ENCODE measurements at places on chromosomes 7 and 10. TPM values are rescaled to one million over a fixed set of nuclear protein-coding genes. Genes with fewer than 3 reads are reported as not detected.

DNA sequence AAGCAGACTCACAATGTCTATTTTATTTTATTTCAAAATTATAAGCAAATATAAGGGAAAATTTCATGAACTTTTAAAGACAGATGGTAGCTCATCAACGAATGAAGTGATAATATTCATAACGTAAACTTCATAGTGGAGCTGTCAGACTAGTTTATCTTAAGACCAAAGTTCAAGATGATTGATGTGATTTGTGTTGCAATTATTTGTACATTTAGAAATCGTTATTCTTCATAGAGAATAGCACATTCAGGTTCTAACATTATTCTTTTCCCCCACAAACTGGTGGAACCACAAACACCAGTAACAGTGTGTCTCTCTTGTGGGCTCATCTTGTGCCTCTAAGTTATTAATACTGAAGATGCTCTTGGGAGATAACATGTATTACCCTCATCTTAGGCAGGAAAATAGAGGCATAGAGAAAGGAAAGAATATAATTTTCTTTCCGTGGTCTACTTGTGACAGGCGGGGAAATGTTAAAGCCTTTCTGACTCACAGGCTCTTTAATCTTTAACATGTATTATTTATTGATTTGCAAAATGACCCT is 37.0 kb downstream of the CCSER2 start:
- no peak for DNase-seq

DNA sequence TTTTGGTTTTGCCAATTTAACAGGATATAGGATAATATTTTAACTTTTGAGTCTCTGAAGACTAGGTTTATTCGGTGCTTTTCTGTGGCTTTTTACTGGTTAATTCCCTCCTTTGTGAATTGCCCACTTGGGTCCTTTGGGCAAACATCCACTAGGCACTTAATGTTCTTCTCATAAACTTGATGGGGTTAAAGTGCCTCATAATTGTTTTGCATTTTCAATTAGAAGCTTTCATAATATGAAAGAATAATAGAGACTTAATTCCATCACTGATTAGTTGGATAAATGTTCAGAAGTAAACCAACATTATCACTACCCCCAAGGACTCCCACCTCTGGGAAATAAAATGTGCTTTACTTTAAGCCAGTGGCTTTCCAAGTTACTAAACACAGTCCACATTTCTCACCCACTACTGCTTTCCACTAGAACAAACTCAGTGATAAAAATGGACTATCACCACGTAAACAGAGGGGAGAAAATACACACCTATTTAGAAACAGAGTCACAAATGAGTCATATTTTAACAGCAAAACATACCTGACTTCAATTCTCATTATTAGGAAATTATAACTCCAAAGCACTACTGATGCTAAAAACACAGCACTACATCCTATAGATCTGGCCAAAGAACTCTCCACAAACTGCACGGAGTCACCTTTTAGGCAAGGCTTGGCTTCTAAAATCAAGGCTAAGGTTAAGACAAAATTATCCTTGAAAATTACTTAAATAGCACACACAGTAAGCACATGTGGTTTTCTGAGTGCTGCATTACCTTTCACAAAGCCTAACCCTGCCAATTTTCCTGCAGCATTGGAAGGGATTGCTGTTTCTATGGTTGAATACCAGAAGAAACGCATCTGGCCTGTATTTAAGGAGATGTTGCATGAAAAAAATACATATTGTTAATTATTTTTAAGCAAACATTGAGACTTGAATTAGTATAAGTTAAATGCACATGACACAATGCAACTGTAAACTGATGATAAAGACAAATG is 41.2 kb downstream of the PARD3 start:
- no peak for DNase-seq

DNA sequence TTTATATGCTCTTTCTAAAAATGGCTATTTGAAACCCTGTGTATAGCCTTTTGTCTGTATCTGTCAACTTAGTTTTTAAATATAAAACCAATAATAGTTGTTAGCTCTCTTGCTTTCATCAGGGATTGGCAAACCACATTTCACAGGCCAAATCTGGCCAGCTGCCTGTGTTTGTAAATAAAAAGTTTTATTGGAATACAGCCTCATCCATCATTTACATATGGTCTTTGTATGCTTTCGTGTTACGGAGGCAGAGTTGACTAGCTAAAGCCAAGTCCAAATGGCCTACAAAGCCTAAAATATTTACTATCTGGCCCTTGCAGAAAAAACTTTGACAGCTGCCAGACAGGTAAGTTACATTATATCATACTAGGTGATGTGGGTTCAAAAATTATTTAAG is 235.0 kb downstream of the BICC1 start:
- DNase-seq = no peak

DNA sequence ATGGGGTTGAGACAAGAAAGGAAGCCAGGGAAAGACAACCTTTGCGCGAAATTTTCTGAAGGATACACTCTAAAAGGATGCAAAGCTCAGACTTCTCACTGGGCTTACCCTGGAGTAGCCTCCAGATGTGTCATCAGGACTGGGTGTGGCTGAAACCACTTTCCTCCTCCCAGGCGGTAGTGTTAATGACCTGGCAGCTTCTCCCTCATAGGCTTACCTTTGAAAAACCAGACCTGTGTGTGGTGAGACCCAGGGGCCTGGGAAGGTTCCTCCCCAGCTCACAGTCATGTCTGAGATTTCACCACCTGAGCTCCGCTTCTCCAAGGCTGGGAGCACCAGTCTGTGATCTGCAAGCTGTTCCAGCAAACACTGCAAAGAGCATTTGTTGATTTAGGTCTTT is 93.7 kb downstream of the EPC1 start:
- no peak for DNase-seq

GRCh38 chr7:18292584-18292983 is 203.0 kb upstream of the HDAC9 start:
- no peak for DNase-seq

DNA sequence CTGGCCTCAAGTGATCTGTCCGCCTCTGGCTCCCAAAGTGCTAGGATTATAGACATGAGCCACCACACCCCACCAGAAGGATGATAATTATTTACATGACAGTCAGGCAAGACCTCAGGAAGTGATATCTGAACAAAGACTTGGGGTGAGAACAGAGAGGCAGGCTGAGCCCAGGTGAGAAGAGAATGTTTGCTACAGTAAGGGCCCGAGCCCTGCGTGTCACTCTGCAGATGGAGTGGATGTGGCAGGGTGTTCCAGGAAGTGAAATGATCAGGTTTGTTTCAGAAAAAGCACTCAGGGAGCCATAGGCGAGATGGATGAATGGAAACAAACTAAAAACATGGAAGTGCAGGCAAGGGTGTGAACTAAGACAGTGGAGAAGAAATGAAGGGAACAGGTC is 22.2 kb downstream of the SFMBT2 start:
- DNase-seq = no peak

DNA sequence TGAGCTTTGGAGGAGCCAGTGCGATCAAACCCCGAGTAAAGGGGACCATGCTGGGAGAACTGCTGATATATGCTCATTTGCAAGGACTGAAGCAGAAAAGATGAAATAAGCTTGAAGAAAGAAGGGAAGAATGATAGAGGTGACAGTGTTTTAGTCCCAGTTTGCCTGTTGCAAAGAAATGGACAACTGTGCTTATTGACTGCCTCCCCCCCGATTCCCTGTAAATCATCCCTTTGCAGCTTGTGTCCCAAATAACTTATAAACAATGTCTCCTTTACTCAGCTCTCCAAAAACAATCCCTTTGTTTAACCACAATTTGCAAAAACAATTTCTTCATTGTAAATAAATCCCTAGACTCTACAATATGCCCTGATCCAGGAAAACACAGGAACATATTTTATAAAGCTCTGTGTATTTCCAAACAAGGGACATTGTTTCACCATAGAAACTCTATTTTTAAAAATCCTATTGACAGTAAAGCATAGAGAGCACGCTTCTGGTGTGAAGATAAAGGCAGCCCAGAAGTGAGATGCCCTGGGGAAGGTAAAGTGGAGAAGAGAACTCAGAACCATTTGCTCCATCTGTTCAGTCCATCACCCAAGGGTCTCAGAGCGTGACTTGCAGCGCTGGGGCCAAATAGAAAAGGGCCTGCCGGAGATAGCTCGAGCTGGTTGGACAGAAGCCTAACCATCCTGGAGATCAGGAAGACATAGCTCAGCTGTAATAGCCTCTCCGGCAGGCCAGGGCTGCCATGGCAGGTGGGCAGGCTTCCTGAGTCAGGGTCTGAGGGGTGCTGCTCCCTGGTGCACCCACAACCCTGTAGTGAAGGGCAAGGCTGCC is 280.5 kb downstream of the WDR11 start:
- no peak for DNase-seq

DNA sequence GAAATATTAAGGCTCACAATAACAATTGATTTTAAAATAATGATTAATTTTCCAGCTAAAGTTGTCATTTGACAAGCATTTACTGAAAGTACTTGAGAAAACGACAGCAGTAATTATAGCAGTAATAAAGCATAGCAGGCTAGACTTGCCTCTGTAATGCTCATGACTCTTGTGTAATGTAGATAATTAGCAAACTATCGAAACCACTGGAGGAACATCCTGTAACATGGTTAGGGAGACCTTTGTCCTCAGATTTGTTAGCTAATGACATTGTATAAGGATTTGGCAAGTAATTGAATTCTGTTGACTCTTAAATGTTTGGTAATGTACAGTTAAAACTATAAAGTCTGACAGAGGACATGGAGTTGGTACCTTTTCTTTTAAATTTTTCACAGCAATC is 24.8 kb downstream of the ARL4A start:
- no peak for DNase-seq

DNA sequence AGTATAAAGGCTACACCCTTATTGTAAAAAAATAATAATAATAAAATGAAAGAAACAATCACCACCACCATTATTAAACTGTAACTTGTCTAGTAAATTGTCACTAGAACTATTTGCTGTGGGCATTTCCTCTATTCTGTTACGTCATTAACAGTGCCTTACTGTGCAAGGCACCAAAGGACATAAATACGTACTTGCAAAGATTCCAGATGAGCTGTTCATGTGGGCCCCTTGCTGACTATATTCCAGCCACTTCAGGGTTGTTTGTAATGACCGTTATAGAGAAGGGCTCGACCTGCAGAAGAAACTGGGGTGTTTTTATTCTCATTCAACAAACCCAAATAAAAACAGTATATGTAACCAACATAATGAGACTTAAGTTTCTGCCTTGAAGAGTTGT is 60.4 kb downstream of the KLRG2 start:
- no peak for DNase-seq

DNA sequence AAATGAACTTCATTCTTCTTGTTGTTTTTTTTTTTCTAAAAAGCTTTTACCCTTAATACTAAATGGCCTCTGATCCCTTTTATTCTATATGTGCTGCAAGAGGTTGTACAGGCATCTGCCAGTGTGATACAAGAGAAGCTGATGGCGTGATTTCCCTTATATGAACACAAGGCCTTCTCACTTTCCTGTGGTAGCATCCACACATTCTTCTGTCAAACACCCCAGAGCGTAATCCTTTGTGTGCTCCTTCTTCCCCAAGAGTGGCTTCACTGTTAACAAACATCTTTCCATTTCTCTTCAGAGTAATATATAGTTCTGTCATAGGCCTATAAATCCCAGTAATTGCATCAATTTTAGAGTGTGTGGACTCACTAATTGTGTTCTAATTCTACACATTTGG is 86.3 kb upstream of the CAPZA2 start:
- no peak for DNase-seq

DNA sequence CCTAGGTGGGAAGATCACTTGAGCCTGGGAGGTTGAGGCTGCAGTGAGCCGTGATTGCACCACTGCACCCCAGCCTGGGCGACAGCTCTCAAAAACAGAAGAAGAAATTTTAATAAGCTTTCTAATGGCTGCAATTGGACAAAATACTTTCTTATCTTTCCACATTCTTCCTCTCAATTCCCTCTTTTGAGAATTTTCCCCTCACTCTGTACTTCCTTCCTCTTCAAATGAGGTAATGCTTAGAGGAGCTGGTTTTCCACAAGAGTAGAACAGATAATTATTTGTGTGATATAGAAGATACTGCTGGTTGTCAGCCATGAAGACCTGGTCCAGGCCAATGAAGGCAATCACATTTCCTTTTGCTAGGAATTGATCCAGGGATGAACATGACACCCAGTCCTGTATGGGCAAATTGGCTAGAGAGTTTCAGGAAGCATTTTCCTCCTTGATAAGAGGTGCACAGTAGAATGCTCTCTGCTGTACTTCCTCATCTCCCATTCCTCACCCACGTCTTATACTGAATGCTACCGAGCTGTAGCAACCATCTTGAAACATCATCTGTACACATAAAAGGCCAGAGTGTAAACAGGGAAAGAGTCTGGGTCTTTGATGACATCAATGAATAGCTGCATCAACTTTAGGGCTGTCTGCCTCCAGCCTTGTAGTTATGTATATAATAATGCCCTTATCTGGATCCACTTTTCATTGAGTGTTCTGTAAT is 103.9 kb downstream of the CDK6 start:
- no peak for DNase-seq

DNA sequence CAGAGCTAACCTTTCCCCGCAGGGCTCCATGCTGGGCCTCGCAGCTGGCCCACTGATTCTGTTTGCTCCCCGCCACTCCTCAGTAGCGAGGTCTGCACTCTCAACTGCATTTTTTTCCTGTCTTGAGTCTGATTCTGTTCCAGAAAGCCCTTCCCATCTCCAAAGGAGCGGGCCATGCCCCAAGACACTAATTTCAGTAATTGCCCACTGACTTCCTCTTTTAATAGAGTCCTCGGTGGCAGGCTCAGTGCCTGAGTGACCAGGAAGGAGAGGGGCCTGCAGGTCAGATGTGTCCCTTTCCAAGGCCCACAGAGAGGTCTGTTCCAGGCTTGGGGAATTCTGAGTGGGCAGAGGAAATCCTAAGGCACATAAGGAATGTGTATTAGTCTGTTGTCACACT is 77.4 kb downstream of the ADCY1 start:
- DNase-seq = no peak

- DNase-seq = no peak
These were observed 18.3 kb downstream of the CLCN1 start for GRCh38 chr7:143334244-143334643.

DNA sequence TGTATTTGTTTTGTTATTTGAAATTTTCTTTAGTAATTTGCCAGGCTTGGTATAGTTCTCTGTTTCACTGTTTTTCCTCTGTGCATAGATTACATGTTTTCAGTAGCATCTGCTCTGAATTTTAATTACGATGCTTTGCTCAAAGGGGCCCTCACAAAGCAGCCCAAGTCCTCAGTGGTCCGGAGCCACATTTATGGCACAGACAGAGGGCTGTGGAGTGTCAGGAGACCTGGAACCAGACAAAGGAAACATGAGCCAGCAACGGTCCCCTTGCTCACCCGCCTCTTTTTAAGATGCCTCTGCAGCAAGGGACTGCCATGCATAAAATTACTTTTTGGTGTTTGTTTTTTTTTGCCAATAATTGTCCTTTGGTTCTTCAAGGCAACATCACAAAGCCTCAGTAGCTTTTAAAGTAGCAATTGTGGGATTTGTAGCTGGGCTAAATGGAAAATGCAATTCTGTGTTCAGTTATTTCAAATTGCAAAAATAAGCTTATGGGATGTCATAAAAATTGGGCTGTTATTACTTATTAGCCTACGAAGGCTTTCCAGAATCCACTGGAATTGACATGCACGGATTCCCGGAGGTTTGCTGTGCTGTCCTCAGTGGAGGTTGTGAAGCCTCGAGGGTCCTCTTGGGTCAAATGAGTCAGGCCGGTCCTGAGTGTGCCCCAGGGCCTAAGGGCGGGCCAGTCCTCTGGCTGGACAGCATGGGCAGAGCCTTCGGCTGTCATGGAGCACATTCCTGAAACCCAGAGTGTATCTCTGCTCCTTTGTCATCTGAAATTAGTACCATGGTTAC is 422.8 kb downstream of the GLRX3 start:
- no peak for DNase-seq

The FXYD4 gene
- total RNA-seq = 13.8 TPM

The CCT6A gene
- total RNA-seq = 121 TPM

The KCNIP2 gene
- total RNA-seq = 5.7 TPM

The SPDYE6 gene
- not detected for total RNA-seq

The TBX20 gene
- total RNA-seq = not detected

The NOD1 gene
- 24.4 TPM for total RNA-seq

The PALD1 gene
- total RNA-seq = 11.0 TPM

Data from ureter (tissue), 1 donor.